ENCODE measurements at places on chromosomes 6 and 20.

GRCh38 chr6:9292975-9293374 is 857.6 kb upstream of the SLC35B3 start:
- DNase-seq, result peak; percentile 3

- DNase-seq, result no peak
Measured at GRCh38 chr6:11018225-11018624, 25.9 kb downstream of the ELOVL2 start.

DNA sequence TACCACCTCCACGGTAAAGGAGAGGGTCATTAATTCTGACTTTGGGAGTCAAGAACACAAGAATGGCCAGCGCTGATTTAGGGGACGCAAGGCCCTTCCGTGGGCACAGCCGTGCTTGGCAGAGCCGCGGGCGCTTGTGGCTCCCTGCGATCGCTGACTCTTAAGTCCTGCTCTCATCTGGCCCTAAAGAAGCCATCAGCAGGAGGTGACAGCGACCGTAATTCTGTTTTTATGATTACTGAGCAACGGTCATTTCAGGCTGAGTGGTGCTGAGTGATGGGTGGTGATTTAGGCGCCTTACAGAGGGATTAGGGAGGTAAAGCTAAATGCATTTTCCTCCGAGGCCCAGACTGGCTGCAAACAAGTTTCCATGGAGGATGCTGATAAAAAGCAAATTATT is 364.6 kb upstream of the SULF2 start:
- no peak for DNase-seq

- no peak for DNase-seq
Measured at GRCh38 chr20:3380228-3381070, 27.0 kb downstream of the DNAAF9 start.

DNA sequence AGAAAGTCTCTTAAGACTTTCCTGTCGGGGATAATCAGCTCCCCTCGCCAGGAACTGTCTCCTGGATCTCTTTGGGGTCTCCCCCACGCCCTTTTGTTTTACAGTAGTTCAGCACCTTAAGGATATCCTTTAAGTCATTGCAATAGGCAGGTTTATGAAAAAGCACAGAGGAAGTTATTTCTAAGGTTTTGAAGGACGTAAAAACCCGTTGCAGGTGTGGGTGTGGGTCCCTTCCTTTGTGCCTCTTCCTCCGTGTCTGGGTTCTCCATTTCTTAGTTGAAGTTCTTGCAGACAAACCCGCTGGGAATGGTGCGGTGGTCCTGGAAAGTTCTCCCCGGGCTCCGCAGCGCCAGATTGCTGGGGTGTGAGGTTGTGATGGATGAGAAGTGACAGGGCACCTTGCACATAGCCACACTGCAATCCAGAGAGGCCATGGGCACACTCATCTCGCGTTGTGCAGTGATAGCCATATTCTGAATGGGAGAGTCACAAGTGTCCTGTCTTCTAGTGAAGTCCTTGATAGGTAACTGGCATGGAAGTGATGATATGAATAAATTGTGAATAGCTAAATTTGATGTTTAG is 65.2 kb downstream of the GTF2H5 start:
- DNase-seq, result no peak

DNA sequence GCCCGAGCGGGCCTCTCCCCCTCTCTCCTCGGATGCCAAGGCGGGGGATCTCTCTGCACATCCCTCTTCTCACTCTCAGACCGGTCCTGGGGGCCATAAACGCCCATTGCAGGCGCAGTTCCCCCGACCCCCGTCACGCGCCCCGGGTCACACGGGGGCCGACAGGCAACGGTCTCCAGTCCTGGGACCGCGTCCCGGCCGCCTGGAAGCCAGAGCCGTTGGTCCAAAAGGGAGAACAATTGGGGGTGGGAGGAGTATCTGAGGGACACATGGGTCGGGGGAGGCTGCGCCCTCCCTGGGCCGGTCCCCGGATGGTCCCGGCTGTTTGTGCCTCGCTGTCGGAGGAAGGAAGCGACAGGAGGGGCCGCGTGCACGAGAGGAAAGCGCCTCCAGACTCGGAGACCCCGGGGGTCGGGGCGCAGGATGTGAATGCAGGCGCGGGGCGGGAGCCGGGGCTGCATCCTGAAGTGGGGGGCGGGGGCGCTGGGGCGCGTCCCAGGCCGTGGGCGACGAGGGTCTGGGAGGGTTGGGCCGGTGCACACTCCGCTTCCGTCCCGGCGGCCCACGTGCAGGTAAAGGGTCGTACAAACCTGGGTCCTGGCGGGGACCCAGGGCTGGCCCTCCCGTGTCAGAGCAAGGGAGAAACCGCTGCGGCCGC is 903 bp downstream of the SLC4A11 start:
- DNase-seq, result no peak

GRCh38 chr6:44128020-44128917 is 915 bp downstream of the TMEM63B start:
- no peak for DNase-seq

GRCh38 chr20:24136659-24137246 is 148.2 kb upstream of the GGTLC1 start:
- no peak for DNase-seq

DNA sequence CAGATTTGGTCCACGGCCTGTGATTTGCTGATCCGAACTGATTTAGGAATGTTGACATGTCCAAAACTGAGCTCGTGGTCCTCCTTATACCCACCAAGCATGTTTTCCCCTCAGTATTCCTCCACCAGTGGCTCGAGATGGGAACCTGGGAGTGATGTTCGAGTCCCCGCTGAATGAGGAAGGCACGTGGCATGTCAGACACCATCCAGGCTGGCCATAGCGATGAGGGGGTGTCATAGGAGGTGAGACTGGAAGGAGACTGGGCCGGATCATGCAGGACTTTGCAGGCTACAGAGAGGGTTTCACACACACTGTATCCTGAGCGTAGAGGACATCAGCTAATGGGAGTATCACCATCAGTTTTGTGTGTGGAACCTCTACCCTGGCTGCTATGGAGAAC is 78.2 kb downstream of the TOX2 start:
- DNase-seq, result no peak

GRCh38 chr6:120274547-120274946 is 925.0 kb upstream of the MAN1A1 start:
- DNase-seq, result no peak

DNA sequence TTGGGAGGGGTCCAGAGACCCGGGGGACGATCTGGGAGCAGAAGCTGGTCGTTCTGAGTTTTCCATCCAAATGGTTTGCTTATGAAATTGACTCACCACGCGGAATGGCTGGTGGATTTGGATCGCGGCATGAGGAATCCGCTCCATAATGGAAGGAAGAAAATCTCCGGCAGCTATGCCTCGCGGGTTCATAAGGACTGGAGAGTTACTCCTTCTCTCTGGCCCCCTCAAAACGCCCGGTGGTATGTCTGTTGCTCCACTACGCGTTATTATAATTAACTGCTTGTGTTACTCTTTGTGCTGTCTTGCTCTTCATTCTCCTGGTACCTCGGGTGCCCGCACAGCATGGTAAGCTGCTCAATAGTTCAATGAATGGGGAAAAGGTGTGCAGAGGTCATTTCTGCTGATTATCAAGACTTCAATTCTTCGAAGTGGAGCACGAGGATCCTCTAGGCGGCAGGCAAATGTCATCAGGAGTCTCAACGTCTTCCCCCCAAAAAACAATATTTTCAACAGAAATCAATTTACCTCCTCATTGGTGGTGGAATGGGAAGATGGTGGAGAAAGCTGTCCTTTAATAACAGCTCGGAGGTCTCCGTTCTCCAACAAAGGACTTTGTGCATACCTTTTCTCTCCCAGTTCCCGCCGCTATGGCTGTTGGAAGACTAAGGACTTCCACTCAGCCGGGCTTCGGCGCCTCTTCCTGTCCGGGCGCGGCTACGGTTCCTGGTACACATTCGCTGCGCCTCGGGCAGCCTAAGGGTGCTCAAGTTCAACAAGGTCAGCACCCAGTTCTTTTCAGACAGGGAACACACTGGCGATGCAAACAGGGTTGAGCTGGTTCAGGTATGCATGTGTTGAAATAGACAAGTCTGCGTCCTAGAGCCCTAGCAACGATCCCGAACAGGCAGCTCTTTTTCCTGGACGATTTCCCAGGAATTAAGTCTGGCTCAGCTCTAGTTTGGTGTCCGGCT is 9.2 kb upstream of the PRSS16 start:
- DNase-seq, result no peak

DNA sequence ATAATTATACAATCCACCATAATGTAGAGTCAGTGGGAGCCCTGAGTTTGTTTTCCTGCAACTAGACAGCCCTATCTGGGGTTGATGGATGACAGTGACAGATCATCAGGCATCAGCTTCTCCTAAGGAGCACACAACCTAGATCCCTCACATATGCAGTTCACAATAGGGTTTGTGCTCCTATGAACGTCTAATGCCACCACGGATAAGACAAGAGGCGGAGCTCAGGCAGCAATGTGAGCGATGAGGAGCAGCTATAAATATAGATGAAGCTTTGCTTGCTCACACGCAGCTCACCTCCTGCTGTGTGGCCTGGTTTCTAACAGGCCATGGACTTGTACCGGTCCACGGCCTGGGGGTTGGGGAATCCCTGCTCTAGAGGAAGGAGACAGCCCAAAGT is 25.9 kb downstream of the EDEM2 start:
- no peak for DNase-seq

GRCh38 chr6:79954849-79955248 is 7.5 kb upstream of the ELOVL4 start:
- no peak for DNase-seq

- no peak for DNase-seq
Measured at GRCh38 chr20:62818592-62819493, 2.0 kb downstream of the COL9A3 start.

GRCh38 chr20:46695892-46696291 is 6.6 kb upstream of the TP53RK start:
- DNase-seq, result peak; percentile 91

DNA sequence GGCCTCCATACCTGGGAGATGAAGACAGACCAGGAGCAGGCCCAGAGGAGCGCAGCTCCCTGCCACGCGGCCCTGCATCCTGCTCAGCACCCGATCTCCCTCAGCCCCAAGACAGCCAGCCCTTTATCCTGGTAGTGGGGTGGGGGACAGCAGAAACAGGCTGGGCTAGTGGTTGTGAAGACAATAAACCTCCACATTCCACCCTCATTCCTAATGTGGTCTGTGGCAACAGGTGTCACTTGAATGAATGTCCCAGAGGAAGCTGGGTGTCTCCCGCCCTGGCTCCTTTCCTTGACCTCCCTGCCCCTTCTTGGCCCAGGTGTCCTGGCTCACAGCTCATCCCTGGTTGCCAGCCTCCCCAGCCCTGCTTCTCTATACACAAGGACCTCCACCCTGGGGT is at the start of gene C6orf15:
Gene C6orf15 (minus strand): TSS at position 98 of the 400 bp plus-strand sequence. CDS start 20 bp downstream, at position 78.
- DNase-seq, result no peak

DNA sequence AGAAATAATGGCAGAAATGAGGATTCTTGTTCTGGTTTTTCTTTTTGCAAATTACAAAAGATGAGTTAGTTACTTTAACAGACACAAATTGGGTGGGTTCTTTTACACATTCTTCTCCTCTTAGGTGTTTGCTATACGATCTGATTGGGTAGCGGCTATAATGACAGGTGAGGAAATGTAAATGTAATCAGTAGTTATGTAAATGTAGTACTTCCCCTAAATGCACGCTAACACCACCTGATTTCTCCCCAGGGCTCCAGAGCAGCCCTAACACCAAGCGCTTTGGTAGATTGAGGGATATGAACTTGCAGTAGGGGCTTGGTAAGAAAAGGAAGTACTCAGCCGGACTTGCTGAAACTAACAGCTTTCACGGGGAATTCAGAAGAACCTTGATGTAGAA is 499.4 kb upstream of the NOX3 start:
- DNase-seq, result no peak

- no peak for DNase-seq
Measured at GRCh38 chr20:50472693-50473664, 37.2 kb upstream of the PTPN1 start.

- peak; percentile 20 for DNase-seq
Measured at GRCh38 chr6:145073811-145074210, 661.5 kb downstream of the EPM2A start.

DNA sequence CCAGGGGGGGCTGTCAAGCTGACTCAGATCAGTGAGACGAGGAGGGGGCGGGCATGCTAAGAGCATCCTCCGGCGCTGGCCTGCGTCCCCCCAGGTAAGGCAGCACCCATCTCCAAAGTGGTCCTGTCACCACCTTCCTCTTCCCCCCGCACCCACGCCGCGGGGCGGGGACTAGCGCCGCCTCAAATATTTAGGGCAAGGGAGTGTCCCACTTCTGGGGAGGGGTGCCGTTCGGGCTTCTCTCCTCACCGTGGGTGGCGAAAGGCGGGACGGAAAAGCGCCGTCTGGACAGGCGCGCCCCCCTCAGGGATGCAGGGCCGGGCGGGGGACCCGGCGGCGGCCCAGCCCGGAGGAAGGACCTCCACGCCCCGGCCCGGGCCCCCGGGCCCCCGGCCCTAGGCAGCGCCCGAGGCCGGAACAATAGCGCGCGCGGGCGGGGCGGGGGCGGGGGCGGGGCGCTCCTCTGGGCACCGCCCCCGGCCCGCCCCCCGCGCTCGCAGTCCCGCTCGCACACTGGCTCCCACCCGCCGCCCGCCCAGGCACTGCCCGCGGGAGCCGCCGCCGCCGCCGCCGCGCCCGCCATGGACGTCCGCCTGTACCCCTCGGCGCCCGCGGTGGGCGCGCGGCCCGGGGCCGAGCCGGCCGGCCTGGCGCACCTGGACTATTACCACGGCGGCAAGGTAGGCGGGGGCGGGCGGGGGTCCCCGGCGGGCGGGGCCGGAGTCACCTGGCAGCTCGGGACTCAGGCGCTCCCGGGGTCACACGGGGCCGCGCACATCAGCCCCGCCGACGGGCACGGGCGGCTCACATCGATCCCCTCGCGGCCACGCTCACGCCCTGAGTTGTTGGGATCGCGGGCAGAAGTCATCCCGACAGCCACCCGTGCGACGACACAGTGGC is at the start of gene TOX2:
Gene TOX2 (plus strand): TSS at position 542 of the 900 bp plus-strand sequence. CDS start 40 bp downstream, at position 582.
- peak; percentile 51 for DNase-seq

GRCh38 chr20:4451487-4452081 is 270.1 kb upstream of the PRND start:
- no peak for DNase-seq

- DNase-seq, result no peak
Measured at GRCh38 chr6:167676000-167676665, 150.6 kb upstream of the AFDN start.

GRCh38 chr6:166777096-166777630 is 150.1 kb upstream of the RPS6KA2 start:
- DNase-seq, result no peak

- no peak for DNase-seq
Measured at GRCh38 chr20:38747495-38748096, 664 bp upstream of the ACTR5 start.

DNA sequence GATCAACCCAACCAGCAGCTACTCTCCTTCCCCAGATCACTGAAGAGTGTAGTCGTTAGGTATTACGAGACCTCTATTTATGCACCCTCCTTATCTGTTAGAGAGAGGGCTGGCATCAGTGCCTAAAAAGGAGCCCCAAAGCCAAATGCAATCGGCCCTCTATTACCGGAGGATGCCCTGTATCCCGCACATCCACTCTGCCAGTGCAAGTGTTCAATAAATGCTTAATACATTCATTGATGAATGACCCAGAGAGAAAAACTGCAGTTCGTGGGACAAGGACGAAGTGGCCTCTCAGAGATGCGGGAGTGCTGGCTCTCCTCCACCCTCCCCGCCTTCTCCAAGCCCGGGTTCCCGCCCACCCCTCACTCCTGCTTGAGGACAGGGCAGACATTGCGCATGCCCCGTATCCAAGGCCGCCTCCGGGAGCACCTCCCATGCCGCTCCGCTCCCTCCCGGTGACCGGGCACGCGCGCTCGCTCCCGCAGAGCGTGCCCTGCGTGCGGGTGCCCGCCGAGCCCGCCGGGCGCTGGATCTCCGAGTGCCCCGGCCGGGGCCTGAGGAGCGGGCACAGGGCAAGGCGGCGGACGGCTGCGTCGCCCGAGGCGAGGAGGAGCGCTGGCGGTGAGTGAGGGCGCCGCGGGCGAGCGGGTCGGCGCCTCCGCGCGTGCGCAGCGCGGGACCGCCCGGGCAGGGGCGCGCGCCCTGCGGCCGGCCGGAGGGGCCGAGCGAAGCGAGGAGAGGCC is 27.2 kb upstream of the BTBD3 start:
- DNase-seq, result peak; percentile 87
